ENCODE measurements at places on chromosomes 16 and 17. TPM values are rescaled to one million over a fixed set of nuclear protein-coding genes. Genes with fewer than 3 reads are reported as not detected.

DNA sequence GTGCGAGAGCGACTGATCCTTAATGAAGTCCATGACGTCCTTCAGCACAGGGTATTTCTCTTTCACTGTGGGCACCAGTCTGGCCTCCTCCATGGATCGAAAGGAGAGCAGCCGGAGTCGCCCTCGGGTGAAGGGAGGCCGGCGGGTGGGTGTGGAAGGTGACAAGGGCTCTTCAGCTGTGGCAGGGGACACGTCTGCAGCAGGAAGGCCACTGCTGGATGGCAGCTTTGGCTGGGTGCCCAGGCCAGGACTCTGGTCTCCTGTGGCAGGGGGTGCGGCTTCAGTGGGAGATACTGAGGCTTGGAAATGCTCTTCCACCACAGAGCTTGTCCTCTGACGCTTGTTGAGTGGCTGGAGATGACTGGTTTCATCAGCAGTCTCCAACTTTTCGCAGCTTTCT is 78.5 kb downstream of the ZZEF1 start:
- no peak for DNase-seq

ATP1B2 gene
- 12.8 TPM for total RNA-seq

GRCh38 chr17:34201225-34201624 is 53.9 kb upstream of the CCL2 start:
- no peak for DNase-seq

SOX8 gene
- total RNA-seq = 18.6 TPM

BBS2 gene
- total RNA-seq = 80.1 TPM

- DNase-seq = peak; percentile 13
These were observed 4.5 kb downstream of the RMI2 start for GRCh38 chr16:11349599-11350276.

PABPN1L gene
- total RNA-seq = not detected

GRCh38 chr16:46884513-46885293 is 541 bp downstream of the GPT2 start:
- peak; percentile 22 for DNase-seq

TEX14 gene
- 0.54 TPM for total RNA-seq

KCTD19 gene
- 2.2 TPM for total RNA-seq

- no peak for DNase-seq
These were observed 488 bp downstream of the SPSB3 start for GRCh38 chr16:1781758-1782407.

- DNase-seq = no peak
These were observed 45.2 kb upstream of the ACSM2B start for GRCh38 chr16:20621406-20621805.

DNA sequence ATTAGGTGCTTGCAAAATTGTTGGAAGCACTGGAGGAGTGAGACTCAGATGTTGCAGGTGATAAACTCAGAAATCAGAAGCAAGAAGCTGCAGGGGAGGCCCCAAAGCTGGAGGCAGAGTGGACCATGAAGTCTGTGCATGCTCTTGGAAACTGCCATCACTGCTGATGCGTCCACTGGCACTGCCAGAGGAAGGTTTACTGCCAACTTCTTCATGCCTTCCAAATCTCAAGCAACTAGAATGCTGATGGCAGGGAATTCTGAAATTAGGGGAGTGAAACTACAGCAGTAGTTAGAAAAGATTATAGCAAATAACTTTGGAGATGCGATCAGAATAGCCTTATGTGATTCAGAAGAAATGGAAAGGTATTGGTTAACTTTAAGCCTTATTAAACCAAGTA is 277.1 kb upstream of the SDK2 start:
- no peak for DNase-seq

DNA sequence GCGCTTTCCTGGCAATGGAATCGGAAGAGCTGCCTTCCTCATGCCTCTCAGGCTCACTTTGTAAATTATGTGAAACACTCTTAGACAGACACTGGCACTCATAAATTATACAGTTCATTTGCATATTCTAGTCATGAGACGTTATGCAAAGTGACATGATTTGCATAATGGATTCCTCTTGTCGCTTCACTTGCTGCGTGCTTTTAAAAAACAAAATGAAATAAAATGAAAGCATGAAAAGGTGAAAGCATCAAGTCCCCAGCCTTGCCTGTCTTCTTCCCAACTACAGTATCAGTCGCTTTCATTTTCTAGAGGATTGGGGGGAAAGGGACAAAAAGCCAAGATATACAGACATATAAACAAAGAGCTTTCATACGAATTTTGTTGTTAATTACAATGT is 252.8 kb upstream of the PMFBP1 start:
- DNase-seq = no peak

DNA sequence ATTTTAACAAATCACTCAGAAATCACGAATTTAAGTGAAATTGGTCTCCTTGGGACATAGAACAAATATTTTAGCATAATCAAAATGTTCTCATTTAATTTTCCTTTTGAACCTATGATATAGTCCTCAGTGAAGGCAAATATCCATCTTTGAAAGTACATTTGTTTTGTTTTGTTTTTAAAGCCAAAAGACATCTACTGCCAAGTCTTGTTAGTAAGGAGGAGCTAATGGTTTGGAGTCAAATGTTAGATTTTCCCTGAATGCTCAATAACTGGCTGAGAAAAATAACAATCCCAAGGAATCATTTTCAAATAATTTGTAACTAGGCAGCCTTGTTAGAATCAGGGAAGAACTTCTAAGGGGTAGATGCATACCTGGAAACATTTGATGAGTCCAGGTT is 302.9 kb upstream of the MAF start:
- DNase-seq = no peak

DNA sequence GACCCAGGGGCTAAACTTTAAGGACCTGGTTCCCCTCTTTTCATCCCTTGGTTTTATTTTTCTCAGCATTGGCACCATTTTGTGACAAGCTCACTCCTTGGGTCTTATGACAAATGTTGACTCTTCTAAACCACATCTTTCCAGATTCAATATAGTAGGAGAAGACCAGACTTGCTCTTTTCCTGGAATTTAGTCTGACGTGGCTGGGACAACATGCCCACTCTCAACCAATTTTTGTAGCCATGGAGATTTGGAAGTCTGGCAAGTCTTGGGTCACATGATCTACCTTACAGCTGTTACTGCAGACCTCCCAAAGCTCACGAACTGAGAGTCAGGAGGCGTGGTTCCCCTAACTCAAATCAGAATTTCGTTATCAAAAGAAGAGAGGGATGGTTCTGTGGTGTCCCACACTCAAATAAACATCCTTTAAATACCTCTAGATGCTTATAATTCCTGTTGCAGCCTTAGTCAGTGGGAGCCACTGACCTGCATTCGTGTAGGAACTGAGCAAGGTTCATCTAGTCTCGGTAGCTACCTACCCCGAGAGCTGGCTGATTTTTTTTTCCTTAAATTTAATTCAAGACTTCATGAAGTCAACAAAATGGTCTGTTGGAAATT is 683.5 kb downstream of the MAF start:
- DNase-seq = no peak
